KG1 (cell line): ENCODE measurements at places on chromosomes 3 and 15.

DNA sequence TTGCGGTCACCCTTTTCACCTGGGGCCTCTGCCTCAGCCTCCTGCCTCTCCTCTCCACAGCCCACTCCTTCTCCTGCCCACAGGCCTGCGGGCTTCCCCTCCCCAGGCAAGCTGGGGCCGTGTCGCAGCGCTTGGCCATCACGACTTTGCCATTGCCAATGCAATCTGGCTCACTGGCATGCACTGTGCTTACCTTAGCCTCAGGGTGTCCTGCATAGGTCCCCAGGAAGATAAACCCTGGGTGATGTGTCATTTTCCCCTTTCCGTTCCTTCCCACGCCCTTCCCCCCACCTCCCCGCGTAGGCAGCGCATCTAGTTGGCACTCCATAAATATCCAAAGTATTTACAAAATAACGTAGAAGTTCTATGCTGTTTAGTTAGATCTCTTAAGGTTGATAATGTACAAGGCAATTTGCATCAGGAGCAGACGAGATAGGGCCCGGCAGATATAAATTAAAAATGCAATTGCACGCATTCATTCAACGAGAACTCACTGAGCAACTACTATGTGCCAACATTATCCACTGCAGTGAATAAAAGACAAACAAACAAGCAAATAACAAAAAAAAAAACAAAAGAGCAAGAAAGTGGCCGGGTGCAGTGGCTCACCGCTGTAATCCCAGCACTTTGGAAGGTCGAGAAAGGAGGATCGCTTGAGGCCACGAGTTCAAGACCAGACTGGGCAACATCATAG, 973 bp upstream of the COPG1 start:
- no peak for DNase-seq

DNA sequence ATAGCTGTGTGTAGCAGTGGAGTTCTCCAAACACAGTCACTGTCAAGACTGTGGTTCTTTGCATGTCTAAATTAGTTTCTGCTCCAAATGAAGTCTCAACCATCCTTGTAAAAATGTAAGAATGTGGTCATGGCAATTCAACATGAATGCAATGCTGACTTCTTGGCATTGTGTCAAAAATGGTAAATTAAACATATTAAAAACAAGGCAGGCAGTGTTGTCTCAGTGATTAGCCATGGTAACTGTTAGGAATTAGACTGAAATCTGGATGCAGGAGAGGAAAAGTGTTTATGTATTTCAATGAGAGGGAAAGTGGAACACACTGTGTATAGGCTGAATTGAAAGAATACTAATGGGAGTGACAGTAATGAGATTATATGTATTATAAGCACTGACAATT, 597.2 kb downstream of the EDEM1 start:
- DNase-seq = no peak

- DNase-seq = no peak
Measured at GRCh38 chr3:159482241-159482993, 506.2 kb upstream of the IL12A start.

GRCh38 chr3:50138266-50139200, 16.6 kb upstream of the SEMA3F start:
- DNase-seq = peak; percentile 14

- no peak for DNase-seq
Measured at GRCh38 chr15:96042734-96043224, 287.7 kb upstream of the NR2F2 start.

GRCh38 chr3:149487598-149488197, 13.2 kb downstream of the TM4SF4 start:
- DNase-seq = peak; percentile 7

GRCh38 chr15:57932348-57932747, 133.2 kb downstream of the ALDH1A2 start:
- DNase-seq = no peak

DNA sequence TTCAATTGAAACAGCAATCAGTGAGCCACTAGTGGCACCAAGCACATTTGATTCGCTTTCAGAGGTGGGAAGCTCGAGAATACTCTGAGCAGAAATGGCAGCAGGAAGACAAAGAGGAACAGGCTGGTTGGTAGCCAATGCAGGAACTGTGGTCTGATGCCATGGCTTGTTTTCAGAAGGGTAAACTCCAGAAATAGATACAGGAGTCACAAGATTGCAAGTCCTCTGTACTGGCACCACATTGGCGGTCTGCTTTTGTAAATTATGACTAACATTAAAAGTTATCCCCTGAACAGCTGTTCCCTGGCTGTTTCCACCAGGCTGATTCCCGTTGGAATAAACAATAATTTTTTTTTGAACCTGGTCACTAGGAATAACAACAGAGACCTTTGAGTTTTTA, 35.5 kb downstream of the USF3 start:
- no peak for DNase-seq

DNA sequence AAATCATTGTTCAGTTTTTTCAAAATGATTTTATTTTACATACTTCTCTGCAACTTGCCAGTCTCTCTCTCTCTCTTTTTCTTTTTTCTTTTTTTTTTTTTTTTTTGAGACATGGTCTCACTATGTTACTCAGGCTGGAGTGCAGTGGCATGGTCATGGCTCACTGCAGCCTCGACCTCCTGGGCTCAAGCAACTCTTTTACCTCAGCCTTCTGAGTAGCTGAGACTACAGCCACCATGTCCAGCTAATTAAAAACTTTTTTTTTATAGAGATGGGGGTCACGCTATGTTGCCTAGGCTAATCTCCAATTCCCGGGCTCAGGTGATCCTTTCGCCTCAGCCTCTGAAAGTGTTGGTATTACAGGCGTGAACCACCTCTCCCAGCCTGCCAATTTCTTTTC, 12.1 kb upstream of the ARID3B start:
- DNase-seq = no peak

- DNase-seq = no peak
Measured at GRCh38 chr3:63364910-63365309, 86.8 kb downstream of the SYNPR start.
